ENCODE measurements at places on chromosomes 4 and X. TPM values are rescaled to one million over a fixed set of nuclear protein-coding genes. Genes with fewer than 3 reads are reported as not detected.

The GLOD5 gene
- total RNA-seq = not detected

The SERTM2 gene
- total RNA-seq = 1.9 TPM

The RNF212 gene
- total RNA-seq = 2.0 TPM

The CACNA1F gene
- not detected for total RNA-seq

The UGT2B17 gene
- total RNA-seq = not detected

The PNMA3 gene
- total RNA-seq = 0.12 TPM

The GNRHR gene
- not detected for total RNA-seq

The GRIA3 gene
- total RNA-seq = 15.0 TPM

The CXXC4 gene
- total RNA-seq = under 0.01 TPM

The PNCK gene
- 1.2 TPM for total RNA-seq

The HNRNPD gene
- 45.3 TPM for total RNA-seq

The COX7B2 gene
- not detected for total RNA-seq

The LUZP4 gene
- not detected for total RNA-seq

The CLDN24 gene
- not detected for total RNA-seq

The FAM9B gene
- not detected for total RNA-seq

The C4orf50 gene
- not detected for total RNA-seq

The DOCK11 gene
- total RNA-seq = 39.5 TPM

The DDX53 gene
- total RNA-seq = not detected

The BTC gene
- 0.25 TPM for total RNA-seq

The RNF150 gene
- 1.3 TPM for total RNA-seq

The MAGEA1 gene
- total RNA-seq = not detected

The IL9R gene
- under 0.01 TPM for total RNA-seq

The SERPINA7 gene
- not detected for total RNA-seq

The KIAA1210 gene
- under 0.01 TPM for total RNA-seq

The TSPAN6 gene
- total RNA-seq = 22.0 TPM

The SH3D19 gene
- total RNA-seq = 18.4 TPM

The NWD2 gene
- total RNA-seq = not detected

The CSAG2 gene
- total RNA-seq = not detected

The PCDH10 gene
- total RNA-seq = 1.7 TPM

The CFAP299 gene
- 1.7 TPM for total RNA-seq

The CSTF2 gene
- 28.0 TPM for total RNA-seq

The AVPR2 gene
- total RNA-seq = not detected

The CLCN5 gene
- total RNA-seq = 7.1 TPM

The RAB39B gene
- 2.4 TPM for total RNA-seq
